ENCODE measurements at places on chromosomes 5 and 9. TPM values are rescaled to one million over a fixed set of nuclear protein-coding genes. Genes with fewer than 3 reads are reported as not detected.

- peaks cover 3% of the 10 kb centered on the region for H3K27me3 ChIP-seq
- H3K27ac ChIP-seq = no peak overlapping the region
- no peak for DNase-seq
- no peaks in the 10 kb centered on the region for H3K4me1 ChIP-seq
- no peak overlapping the region for H3K4me3 ChIP-seq
Observed at GRCh38 chr9:38018958-38019602, 49.9 kb downstream of the SHB start.

GRCh38 chr9:38355517-38356120, 36.9 kb upstream of the ALDH1B1 start:
- H3K4me3 ChIP-seq = no peak overlapping the region
- peaks cover 6% of the 10 kb centered on the region for H3K27me3 ChIP-seq
- no peaks in the 10 kb centered on the region for H3K4me1 ChIP-seq

DNA sequence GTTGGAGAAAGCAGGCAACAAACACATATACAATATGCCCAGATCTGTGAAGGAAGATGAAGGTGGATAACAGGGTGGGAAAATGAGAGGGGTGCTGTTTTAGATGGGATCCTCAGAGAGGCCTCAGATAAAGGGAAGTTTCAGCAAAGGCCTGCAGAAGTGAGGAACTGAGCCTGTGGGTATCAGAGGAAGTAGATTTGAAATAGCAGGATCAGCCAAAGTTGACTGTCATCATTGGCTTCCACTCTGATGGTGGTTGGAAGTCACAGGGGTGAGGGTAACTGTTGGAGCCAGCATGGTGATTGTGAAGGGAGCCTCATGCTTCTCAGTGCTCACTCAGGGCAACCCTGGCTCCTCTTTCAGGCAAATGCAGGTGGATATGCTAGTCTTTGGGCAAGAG, 607.2 kb upstream of the CLINT1 start:
- H3K4me3 ChIP-seq = no peak overlapping the region
- H3K27ac ChIP-seq = no peak overlapping the region
- no peaks in the 10 kb centered on the region for H3K27me3 ChIP-seq
- no peaks in the 10 kb centered on the region for H3K36me3 ChIP-seq
- no peaks in the 10 kb centered on the region for H3K4me1 ChIP-seq
- no peak for DNase-seq

GRCh38 chr9:37414503-37414943, 8.0 kb upstream of the GRHPR start:
- H3K27ac ChIP-seq = no peak overlapping the region
- H3K4me3 ChIP-seq = no peak overlapping the region
- H3K27me3 ChIP-seq = peaks cover 17% of the 10 kb centered on the region
- H3K36me3 ChIP-seq = no peaks in the 10 kb centered on the region
- H3K4me1 ChIP-seq = peaks cover 29% of the 10 kb centered on the region

DNA sequence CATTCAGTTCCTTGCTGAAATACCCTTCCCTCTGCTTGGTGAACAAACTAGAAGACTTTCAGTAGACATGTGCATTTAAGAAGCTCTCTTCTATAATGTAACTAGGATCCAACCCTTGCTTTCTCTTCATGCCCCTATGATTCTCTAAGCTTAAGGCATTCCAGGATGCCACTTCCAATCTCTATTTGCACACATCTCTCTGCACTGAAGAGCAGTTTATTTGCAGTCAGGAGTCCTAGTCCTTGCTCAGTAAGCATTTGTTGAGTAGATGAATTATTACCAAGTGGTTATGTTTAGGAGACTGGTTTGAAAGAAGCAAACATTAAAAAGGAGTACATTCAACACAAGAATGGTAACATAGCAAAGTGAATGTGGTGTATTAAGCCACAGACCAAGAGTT, 274.2 kb upstream of the KLF9 start:
- peaks cover 8% of the 10 kb centered on the region for H3K27me3 ChIP-seq
- H3K4me3 ChIP-seq = no peak overlapping the region
- no peak for DNase-seq
- H3K4me1 ChIP-seq = no peaks in the 10 kb centered on the region

The PCDHA9 gene
- not detected for total RNA-seq

The INSL4 gene
- total RNA-seq = not detected

All from activated CD4-positive, alpha-beta memory T cell treated with anti-CD3 and anti-CD28 coated beads, Interleukin-2, amount 10 ng/mL, durations not matched to agents 7 days and 5 days (primary cell).